M059J (cell line): ENCODE measurements at places on chromosomes 5 and 9. TPM values are rescaled to one million over a fixed set of nuclear protein-coding genes. Genes with fewer than 3 reads are reported as not detected.
A peak's percentile ranks its signal among the peaks of the same experiment; 100 is the strongest.

GRCh38 chr9:126690431-126691051, 76.8 kb downstream of the LMX1B start:
- DNase-seq: no peak

DNA sequence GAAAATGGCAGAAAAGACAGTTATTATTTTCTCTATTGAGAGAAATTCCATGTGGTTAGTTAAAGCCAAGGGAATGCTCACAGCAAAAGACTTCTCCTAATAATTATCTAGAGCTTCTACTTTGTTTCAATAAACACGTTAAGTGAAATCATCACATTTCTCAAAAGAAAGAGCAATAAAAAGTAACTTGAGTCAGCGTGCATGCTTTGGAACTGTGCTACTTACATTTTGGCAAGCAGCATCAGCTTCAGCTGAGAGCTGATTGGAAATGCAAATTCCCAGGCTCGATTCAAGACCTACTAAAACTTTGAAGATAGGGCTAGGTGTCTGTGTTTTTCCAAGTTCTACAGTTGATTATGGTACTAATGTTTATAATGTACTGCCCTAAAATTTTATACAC, 132.1 kb downstream of the CDH18 start:
- peak; percentile 64 for DNase-seq

DNA sequence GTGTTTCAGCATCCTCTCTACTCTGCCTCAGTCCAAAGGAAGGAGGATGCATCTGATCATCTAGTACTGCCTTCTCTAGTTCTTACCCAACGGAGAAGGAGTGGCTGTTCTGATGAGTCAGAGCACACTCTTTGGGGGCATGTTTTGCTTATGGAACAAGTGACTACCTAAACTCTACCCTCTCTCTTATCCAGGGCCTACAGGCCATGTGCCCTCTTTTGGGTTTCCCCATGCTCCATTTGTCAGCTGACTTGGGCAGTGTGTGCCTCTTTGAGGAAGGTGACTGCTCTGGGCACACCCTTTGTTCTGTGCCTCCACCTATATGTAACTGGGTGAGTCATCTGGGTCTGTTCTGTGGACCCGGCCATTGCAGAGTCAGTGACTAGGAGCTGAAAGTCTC, 89.6 kb upstream of the BNC2 start:
- DNase-seq: peak; percentile 23

DNA sequence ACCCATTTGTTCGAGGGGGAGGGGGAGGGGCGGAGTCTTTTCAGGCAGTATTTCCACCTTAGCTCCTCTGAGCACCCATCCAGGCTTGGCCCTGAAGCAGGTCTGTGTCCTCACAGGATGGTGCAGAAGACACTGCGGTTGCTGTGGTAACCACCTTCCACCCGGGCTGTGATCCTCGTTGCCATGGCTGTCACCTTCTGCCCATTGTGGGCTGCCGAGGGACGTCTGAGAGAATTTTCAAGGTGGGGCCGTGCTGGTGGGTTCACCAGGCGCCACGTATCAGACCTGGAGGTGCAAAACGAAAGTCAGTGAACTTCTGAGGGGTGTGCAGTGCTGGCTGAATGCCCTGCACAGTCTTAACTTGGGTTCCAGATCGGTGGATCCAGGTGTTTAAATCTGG, 26.7 kb downstream of the POLR1E start:
- DNase-seq: no peak

GRCh38 chr9:129863059-129863690, 27.9 kb downstream of the USP20 start:
- peak; percentile 100 for DNase-seq

- DNase-seq: no peak
Observed at GRCh38 chr9:34553511-34554021, 30.8 kb upstream of the ENHO start.

GRCh38 chr5:35384658-35385057, 154.4 kb upstream of the PRLR start:
- no peak for DNase-seq

GRCh38 chr9:105281926-105282325, 37.5 kb downstream of the SLC44A1 start:
- DNase-seq: peak; percentile 43

DNA sequence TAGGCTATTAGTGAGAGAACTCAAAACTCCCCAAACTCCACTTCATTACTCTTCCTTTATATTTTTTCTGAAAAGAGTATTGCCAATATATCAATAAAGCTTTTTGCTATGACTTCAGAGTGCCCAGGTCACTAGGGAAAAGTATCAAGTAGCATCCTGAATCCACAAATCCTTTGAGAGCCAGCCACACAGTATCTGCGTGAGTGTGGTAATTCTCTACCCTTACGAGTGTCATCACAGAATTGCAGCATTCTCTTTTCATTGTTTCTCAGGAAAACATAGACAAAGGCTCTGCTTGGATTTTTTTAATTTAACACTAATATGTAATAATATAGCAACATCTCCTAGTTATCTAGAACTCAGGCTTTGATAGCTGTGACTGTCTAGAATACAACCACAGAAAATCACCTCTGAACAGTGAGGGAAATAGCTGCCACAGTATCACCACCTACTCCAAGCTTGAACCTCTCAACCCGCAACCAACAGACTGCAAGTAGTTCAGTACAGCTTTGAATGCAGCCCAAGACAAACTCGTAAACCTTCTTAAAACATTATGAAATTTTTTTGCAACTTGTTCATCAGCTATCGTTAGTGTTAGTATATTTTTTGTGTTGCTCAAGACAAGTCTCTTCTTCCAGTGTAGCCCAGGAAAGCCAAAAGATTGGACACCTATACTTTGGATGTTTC, 79.3 kb upstream of the CCDC152 start:
- no peak for DNase-seq

- peak; percentile 80 for DNase-seq
Observed at GRCh38 chr5:134510970-134511795, 14.3 kb upstream of the JADE2 start.

The ANKRD31 gene
- 0.02 TPM in 1 of 2 replicates, not detected in the other for total RNA-seq

The B4GALT1 gene
- 35.6 and 69.6 TPM in 2 replicates for total RNA-seq
